NCI-H2227 treated with DMSO at 0.1 percent for 48 hours (cell line): ENCODE measurements at places on chromosomes 12 and 14.

DNA sequence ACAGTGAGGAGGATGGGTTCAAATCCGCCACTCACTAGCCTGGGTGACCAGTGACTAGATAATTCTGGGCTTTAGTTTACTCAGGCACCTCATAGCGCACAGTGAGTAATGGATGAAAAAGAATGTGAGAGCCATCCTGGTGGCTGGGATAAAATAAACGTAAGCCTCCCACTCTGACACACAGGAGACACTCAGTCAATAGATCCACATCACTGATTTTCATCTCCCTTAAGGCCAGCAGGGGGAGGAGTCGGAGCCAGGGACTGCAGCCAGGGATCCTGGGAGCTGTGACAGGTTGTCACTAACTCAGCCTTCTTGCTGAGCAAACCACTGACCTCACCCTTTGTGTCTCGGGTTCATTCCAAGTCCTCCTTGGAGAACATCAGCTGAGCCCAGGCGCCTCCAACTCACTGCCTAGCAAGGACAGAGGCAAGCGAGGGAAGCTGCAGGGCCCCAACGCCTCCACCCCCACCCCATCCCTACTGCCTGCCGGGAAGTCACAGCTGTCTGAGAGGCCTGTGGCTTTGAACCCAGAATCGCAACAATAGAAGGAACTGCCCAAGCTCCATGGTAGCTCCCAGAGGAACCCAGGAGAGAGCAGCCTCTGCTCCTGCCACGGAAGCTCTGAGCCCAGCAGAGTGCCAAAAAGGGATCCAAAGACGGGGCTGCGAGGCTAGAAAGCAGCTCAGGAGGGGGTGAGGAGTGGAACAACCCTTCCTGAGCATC, 30.7 kb downstream of the PXN start:
- DNase-seq: peak; percentile 14

- no peak for DNase-seq
Observed at GRCh38 chr12:120370343-120371243, 1.6 kb upstream of the MSI1 start.

GRCh38 chr14:87990682-87991081, 2.3 kb downstream of the GALC start:
- no peak for DNase-seq

GRCh38 chr14:101726295-101726953, 35.1 kb upstream of the PPP2R5C start:
- no peak for DNase-seq

DNA sequence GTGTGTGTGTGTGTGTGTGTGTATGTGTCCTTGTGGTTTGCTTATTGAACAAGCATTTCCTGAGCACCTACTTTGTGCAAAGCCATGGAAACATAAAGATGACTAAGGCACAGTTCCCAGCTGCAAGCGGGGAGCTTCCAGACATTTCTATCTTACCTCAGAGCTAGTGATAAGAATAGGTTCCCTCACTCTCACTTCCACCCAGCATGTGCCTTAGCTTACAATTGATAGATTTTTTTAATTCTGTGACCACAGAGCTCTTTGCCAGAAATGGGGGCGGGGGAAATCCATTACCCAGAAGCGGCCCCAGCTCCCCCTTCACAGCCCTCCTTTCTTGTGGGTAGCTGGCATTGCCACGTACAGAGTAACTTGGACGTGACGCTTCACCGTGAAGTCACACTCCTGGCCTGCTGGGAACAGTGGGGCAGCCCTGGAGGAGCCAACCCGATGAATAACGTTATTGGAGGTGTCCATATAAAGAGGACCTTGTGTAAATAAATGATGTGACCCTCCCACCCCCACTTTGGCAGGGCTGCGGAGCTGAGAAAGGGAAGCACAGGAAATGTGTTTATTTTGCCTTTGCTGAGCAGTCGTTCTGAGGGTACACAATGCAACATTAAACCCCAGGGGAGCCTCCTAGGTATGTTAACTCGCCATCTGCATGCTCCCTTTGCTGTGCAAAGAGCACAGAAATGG, 238.9 kb downstream of the CHST11 start:
- no peak for DNase-seq

DNA sequence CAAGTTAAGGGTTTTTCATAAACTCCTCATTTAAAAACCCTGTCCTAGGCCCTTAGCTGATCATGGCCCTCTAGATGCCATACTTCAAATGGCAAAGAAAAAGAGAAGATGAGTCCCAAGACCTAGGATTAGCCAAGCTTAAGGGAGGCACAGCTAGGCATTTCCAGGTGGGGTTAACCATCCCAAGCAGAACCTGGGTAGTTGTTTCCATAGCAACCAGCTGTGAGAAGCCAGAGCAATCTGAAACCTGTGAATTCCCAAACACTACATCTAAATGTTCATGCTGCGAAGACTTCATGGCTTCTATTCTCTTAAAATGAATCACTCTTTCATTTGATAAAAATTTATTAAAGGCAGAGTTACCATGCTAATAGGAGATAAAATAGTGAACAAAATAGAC, 372.9 kb downstream of the C12orf50 start:
- DNase-seq: no peak

DNA sequence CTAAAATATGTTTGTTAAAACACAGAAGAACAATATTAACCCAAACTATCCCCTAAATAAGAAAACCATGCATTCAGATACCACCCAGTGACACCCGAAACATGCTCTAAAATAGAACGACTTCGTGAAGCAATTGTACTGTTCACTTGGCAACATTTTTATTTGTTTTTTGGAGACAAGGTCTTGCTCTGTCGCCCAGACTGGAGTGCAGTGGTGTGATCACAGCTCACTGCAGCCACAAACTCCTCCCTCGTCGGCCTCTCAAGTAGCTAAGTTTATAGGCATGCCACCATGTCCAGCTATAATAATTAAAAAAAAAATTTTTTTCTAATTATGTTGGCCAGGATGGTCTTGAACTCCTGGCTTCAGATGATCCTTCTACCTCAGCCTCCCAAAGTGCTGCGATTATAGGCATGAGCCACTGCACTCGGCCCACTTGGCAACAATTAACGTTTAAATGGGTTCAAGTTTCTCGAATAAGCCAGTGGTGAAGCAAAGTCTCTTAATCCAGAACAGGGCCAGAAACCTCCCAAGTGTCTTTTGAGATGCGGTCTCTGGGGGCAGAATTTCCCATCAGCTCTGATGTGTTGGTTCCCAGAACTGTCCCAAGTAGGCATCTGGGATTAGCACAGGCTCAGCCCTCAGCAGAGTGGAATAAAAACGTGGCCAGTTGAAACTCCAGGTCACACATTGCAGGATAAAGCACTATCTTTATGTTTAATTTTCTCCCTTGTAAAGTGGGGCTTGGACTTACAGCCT, 74.5 kb downstream of the TMCC3 start:
- DNase-seq: no peak

GRCh38 chr12:122590990-122591389, 63.9 kb downstream of the KNTC1 start:
- DNase-seq: no peak

DNA sequence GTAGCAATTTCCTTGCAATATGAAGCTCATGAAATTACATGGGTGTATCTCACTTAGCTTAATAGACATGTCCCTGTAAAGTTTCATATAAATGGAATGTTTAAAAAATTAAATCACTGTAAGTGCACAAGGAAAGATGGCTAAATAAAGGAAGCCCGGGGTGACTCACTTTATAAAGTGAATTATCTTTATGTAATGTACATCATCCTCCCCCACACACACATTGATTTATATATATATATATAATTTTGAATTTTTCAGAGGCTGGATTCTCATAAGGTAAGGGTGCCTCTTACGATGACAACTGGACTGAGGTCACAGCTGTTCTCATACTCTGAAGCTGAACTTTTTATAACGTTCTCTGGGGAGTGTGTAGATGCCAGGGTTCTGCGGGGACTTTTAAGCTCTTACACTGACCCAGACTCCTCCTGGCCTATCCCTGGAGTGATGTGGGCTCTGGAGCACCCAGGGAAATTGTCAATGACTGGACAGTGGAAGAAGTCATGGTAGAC, 108.7 kb upstream of the HIF1A start:
- no peak for DNase-seq

DNA sequence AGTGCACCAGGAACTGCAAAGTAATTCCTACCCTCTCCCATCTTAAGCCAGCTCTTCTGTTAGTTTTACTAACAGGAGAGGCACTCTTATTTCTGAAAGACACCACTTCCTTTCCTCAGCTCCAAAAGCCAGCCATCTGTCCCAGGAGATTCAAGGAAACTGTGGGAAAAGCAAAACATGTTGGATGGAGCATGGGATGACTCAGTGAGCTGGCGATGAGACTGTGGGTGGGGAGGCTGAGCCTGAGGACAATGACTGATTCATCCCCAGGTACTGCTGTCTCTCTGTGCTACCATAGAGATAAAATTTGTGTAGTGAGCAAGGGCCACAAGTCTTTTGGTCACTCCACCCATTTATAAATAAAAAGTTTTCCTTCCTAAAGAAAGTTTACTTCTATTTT, 141.4 kb downstream of the MYRFL start:
- no peak for DNase-seq

DNA sequence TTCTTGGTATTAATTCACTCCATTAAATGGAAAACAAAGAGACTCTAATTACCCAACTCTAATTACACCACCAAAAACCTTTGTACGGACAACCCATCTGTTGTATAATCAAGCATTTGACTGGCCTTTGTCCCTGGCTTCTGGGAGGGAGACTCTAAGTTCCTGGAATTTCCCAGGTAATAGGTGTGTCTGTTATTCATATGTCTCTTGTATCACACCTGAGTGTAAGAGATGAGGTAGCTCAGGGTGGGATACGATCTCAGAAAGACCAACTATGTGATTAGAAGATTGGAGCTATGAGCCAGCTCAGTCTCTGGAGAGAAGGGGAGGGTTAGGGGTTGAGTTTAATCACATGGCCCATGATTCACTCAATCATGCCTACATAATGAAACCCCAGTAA, 94.7 kb upstream of the PLXNC1 start:
- no peak for DNase-seq

- no peak for DNase-seq
Observed at GRCh38 chr14:64795921-64796320, 83.8 kb downstream of the SPTB start.

- no peak for DNase-seq
Observed at GRCh38 chr12:109089683-109090082, 3.6 kb downstream of the ALKBH2 start.

DNA sequence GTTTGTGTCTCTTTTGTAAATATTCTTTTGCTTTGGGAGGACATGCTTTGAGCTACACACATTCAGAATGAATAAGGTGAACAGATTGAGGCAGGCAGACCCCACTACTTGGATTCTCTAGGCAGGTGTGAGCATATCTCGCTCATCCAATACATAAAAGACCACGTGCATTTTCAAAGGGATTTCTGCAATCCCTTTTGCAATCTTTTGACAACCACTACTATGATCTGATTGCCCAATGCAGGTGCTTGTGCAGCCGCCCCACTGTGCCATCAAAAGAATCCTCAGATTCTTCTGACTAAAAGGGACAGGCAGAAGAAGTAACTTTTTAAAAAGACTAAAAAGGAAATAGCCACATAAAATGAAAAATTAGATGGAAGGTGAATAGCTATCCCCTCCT, 341.4 kb downstream of the BMP4 start:
- DNase-seq: no peak

- no peak for DNase-seq
Observed at GRCh38 chr12:28498850-28499249, 308.6 kb downstream of the CCDC91 start.

GRCh38 chr14:29553427-29553826, 374.2 kb downstream of the PRKD1 start:
- DNase-seq: no peak

DNA sequence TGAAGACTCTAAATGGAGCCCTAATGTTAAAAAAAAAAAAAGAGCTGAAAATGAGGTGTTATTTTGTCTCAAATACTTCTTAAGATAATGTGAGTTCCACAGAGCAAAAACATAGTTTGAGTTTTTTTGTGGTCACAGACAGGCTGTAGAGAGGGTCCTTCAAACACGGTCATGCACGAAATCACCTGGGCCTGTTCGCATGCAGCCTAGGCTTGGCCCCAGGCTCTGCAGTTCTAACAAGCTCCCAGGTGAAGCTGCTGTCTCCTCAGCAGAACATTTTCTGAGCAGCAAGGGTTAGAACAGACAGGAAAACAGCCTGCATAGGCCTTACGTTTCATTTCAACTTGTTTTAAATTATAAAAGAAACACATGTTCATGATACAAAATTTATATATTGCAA, 65.4 kb upstream of the TBPL2 start:
- no peak for DNase-seq

GRCh38 chr12:119020406-119021360, 39.3 kb downstream of the SRRM4 start:
- no peak for DNase-seq

GRCh38 chr14:54669721-54670561, 103.0 kb downstream of the SAMD4A start:
- DNase-seq: no peak

DNA sequence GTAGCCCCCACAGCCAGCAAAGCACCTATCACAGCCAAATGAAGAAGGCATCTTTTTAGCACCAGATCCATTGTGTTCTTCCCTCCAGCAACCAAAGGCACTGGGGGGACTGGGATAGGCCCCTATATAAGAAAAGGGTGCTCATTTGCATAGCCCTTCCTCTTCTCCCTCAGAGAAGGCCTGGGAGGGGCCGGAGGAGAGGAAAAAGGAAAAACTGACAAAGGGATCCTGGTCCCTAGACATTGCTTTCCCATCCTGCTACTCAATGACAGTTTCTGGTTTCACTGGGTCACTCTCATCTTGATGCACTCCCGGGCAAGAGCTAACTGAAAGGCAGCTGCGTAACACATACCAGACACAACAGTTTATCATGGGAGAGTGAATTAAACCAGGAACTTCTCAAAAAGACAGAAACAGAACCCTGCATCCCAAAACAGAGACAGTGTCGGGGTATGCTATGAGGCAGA, at the start of gene PMEL:
Gene PMEL (minus strand): TSS at position 102 of the 467 bp plus-strand sequence. CDS start 31 bp downstream, at position 71.
- DNase-seq: no peak
